ENCODE measurements at places on chromosomes 5 and 9. TPM values are rescaled to one million over a fixed set of nuclear protein-coding genes. Genes with fewer than 3 reads are reported as not detected.

DNA sequence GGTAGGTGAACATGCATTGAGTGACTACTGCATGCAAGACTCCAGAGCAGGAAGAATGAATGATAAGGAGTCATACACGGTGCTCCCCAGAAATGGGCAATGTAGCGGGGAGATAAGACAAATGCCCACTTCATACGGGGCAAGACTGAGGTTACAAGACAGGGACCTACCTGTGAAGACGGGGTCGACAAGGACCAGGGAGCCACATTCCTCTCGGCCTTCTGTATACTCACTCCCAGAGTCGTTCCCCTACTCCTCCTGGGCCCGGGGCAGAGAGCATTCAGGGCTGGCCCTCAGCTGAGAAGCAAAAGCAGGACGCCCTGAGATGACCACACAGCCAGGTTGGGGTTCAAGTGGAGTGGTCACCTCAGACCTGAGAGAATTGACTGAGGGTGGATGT, 26.7 kb downstream of the PITX1 start:
- H3K4me1 ChIP-seq, result no peaks in the 10 kb centered on the region
- no peak for DNase-seq
- H3K27ac ChIP-seq, result no peak overlapping the region
- H3K36me3 ChIP-seq, result no peaks in the 10 kb centered on the region
- H3K27me3 ChIP-seq, result no peaks in the 10 kb centered on the region
- no peak overlapping the region for H3K4me3 ChIP-seq

DNA sequence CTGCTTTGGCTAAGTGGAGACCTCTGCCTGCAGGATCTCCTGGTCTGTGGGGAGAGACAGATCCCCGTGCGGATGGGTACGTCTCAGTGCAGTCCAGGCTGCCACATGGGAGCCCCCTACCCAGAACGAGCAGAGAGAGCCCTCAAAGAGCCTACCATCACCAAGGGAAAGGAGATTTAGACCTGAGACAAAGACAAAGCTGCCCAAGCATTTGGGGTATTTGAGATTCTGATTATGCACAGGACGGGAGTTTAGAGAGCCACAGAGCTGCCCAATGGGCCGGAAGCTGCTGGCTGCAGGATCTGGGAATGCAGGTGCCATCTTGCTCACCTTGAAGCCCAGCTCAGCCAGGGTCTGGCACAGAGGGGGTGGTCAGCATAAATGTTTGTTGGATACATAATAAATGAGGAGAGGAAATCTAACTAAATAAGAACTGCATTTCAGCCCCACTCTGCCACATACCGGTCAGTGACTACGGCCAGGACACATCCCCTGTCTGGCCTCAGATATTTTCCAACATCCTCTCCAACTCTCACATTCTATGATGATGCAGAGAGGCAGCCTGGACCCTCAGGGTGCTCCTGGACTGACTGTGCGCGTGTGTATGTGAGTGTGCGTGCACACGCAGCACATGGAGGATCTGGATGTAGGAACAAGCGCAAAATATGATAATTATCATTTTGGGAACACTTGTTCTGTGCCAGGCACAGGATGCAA, 157.8 kb downstream of the FGF18 start:
- H3K4me3 ChIP-seq, result no peak overlapping the region
- H3K4me1 ChIP-seq, result no peaks in the 10 kb centered on the region
- H3K27ac ChIP-seq, result no peak overlapping the region

Gene C5orf63
- 5.6 TPM for total RNA-seq

Gene PRLR
- 78.0 TPM for total RNA-seq
